Activated T-helper 1 cell treated with anti-CD3 and anti-CD28 coated beads, Interleukin-12 subunit alpha, Interleukin-12 subunit beta, Interleukin-2, Interleukin-4 antibody, amounts not matched to agents 30 ng/mL and 10 ng/mL and 1 ng/mL, durations not matched to agents 14 hours and 24 hours and 36 hours (primary cell): ENCODE measurements at places on chromosomes 5 and 9. TPM values are rescaled to one million over a fixed set of nuclear protein-coding genes. Genes with fewer than 3 reads are reported as not detected.

Gene ADGRD2
- total RNA-seq, result not detected in 2 replicates

GRCh38 chr9:26744191-26744965 is 148.2 kb downstream of the CAAP1 start:
- no peak for DNase-seq

Gene GRIA1
- total RNA-seq, result not detected in 2 replicates

Gene DMGDH
- not detected in 2 replicates for total RNA-seq

DNA sequence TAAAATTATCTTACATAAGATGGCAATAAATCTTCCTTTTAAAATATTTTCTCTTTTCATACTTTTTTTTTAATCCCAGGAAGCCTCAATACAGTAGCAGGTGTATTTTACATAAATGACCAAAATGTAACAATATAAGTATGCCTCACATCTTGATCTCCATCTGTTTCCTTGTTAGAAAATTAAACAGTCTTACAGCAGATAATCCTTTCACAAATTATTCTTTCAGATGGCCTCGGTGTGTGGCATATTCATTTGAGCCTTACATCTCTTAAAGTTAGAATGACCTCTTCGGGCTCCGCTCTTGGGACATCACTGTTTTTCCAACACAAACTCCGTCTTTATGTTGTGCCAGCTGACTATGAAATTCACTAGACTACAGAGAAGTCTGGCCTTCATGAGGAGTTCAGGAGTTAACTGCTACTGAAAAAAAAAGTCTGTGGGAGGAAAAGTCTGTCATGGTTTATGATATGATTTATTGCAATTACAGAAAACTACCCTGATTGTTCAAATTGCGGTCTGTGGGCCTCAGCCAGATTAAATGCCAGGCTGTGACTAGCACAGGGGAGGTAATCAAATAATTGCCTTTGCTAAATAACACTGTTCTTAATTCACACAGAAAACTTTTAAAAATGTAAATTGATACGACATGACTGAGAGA is 292.9 kb upstream of the PUM3 start:
- DNase-seq, result no peak

- DNase-seq, result no peak
Measured at GRCh38 chr5:17928581-17928981, 294.3 kb downstream of the TAF11L14 start.
